ENCODE measurements at places on chromosomes 13 and 19.

- DNase-seq, result no peak
These were observed 50.1 kb upstream of the C13orf46 start for GRCh38 chr13:114023716-114024602.

- no peak for DNase-seq
These were observed 203.8 kb upstream of the SLITRK6 start for GRCh38 chr13:86003029-86003428.

DNA sequence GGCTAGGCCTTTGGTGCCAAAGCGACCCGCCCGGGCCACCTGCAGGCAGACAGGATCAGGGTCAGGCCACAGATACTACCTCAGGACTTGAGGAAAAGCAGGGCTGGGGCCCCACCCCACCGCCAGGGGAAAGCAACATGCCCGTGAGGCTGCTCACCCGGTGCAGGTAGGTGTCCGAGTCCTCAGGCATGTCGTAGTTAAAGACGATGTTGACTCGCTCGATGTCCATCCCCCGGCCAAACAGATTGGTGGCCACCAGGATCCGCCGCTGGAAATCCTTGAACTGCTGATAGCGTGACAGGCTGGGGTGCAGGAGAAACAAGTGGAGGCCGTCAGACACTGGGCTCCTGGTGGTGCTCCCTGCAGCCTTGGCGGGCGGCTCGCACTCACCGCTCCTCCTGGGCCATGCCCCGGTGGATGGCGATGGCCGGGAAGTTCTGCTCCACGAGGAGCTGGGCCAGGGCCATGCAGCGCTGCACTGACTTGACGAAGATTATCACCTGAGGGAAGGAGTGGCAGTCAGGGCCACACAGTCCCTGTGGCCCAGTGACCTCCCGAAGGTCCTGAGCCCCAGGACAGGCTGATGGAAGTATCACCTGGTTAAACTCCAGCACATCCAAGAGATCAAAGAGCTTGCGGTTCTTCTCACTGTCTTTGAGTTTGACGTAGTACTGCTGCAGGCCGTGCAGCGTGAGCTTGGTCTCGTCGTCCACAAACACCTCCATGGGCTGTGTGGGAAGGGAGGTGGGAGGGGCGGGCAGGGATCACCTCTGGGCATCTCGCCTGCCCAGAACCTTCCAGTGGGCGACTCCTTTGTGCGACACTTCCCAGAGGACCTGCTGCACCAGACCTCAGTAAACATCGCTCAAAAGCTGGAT, 9.8 kb downstream of the DDX39A start:
- DNase-seq, result peak; percentile 41

GRCh38 chr13:33649212-33649878, 168.6 kb upstream of the RFC3 start:
- DNase-seq, result no peak

- DNase-seq, result no peak
These were observed 473.9 kb downstream of the ZNF536 start for GRCh38 chr19:30846102-30846501.
